ENCODE measurements at places on chromosomes 3 and 15. TPM values are rescaled to one million over a fixed set of nuclear protein-coding genes. Genes with fewer than 3 reads are reported as not detected.

The ETFA gene
- total RNA-seq = 163 TPM

- DNase-seq = no peak
Observed at GRCh38 chr3:38648659-38649499, 608 bp downstream of the SCN5A start.

- DNase-seq = no peak
Observed at GRCh38 chr3:168976969-168977368, 686.5 kb downstream of the MECOM start.

GRCh38 chr3:44120721-44121582, 120.7 kb upstream of the TOPAZ1 start:
- no peak for DNase-seq
